NCI-H774 (cell line): ENCODE measurements at places on chromosomes 16 and 17.

- no peak for DNase-seq
These were observed 763.6 kb downstream of the CDH11 start for GRCh38 chr16:64358291-64358690.

- DNase-seq: no peak
These were observed 152.0 kb downstream of the ZFHX3 start for GRCh38 chr16:72895951-72896350.

- DNase-seq: no peak
These were observed 65.2 kb upstream of the TRAP1 start for GRCh38 chr16:3782566-3782965.

DNA sequence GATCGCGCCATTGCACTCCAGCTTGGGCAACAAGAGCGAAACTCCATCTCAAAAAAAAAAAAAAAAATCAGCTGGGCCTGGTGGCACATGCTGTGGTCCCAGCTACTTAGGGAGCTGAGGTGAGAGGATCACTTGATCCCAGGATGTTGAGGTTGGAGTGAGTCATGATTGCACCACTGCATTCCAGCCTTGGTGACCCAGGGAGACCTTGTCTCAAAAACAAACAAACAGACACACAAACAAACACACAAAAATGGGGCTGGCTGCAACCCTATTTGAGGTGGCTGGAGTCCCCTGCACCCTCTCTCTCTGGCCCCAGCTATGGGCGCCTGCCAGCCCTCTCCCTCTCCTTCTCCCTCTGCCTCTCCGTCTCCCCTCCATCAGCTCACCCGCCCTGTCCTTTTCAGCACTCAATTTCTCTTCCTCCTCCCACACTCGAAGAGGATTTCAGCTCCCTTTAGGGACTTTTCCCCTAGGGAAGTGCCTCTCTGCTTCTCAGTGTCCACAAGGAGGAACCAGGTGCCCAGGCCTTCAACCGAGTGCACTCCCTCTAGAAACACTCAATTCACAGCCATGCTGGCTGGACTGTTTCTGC lies 17.5 kb upstream of the TFAP4 start:
- DNase-seq: no peak

GRCh38 chr16:8865145-8865882 lies 3.5 kb downstream of the CARHSP1 start:
- no peak for DNase-seq

DNA sequence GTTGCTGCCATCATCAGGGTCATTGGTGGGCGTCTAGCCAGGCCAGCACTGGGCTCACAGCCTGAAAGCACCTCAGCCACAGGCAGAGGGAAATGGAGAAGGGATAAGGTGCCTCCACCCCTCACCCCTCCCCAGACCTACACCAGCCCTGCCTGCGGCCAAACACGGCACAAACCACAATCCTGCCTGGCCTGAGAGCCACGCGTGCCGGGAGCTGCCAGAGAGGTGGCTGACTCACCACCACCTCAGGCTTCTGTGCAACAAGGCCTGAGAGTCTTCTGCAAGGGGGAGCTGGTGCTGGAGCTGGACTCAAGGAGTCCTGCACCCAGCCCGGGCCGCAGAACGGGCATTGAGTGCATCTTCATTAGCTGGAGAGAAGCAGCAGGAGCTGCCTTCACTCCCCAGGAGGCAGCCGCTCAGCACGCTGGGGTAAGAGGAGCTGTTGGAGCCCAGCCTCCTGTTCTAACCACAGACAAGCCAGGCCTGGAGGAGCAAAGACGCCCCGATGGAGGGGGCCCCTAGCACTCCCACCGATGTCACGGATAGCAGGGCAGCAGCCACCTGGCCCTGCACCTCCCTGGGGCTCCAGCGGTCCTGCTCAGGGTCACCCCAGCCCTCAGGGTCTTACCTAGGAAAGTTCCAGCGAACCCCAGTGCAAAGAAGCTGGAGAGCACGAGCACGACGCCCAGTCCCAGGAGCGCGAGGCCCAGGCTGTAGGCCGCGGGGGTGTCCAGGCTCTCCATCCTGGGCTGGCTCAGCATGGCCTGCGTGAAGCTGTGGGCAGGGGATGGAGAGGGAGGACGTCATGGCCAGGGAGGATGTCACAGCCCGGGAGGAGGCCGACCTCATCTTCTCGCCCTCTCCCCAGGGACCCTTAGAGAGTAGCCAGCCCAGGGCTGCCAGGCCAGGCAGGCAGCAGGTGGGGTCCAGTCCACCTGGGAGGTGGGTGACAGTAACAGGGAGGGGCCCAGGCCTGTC lies 16.0 kb upstream of the RASD1 start:
- no peak for DNase-seq

DNA sequence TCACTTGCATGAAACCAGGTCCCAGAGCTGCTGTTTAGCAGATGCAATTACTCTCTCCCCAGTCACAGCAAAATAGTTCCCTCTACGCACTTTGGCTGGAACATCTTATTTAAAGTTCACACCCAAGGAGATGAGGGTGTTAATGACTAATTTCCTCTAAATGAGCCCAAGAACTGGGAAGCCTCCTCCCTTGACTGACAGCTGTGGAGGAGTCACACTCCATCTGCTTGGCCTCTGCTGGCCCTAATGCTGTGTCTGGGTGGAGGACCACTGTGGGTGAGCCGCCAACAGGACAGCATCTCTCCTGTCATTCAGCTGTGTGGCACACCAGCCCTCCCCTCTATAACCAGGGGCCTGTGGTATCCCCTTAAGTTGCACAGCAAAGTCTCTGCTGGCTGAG lies 115.4 kb downstream of the SHISA6 start:
- no peak for DNase-seq

GRCh38 chr16:61887903-61888302 lies 148.3 kb downstream of the CDH8 start:
- DNase-seq: no peak

DNA sequence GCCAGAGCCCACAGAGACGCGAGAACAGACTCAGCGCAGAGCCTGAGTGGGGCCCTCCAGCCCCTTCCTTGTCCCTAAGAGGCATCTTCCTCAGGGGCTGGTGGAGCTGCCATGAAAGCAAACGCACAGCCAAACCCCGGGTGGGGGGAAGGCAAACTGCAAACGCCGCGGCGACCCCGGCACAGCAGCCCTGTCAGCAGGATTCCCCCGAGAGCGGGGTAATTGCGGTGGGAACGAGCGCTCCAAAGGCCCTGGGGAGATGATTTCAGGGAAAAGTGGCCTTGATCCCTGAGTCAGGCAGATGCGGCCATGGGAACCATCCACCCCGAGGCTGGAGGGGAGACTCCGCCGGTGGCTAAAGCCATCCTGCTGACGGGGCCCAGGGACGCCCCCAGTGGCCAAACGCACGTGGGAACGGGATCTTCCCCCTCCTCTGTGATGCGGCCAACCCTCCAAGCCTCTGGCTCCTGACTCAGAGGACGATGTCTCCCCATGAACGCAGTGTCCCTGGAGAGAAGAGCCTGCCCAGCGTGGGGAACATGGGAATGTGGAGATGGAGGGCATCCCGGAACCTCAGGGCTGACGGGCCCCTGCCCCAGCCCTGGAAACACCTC lies 25.1 kb downstream of the SLC7A5 start:
- no peak for DNase-seq

DNA sequence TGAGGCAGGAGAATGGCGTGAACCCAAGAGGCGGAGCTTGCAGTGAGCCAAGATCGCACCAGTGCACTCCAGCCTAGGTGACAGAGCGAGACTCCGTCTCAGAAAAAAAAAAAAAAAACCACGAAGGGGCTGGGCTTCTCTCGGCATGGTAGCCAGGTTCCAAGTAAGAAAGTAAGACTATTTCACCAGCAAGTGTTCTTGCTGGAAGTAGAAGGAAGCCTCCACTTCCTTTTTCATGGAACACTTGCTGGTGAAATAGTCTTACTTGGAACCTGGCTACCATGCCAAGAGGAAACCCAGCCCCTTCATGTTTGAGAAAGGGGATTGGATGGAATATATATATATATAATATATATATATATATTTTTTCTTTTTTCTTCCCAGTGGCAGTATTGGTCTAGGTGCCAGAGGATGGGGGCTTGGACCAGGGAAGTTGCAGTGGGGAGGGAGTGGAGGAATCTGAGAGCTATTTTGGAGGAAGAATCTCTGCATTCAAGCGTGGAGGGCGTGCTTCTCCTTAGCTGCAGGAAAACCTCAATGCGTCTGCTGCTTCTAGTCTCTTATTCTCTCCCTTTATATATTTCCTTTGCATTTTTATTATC lies 7.2 kb upstream of the N4BP1 start:
- no peak for DNase-seq

DNA sequence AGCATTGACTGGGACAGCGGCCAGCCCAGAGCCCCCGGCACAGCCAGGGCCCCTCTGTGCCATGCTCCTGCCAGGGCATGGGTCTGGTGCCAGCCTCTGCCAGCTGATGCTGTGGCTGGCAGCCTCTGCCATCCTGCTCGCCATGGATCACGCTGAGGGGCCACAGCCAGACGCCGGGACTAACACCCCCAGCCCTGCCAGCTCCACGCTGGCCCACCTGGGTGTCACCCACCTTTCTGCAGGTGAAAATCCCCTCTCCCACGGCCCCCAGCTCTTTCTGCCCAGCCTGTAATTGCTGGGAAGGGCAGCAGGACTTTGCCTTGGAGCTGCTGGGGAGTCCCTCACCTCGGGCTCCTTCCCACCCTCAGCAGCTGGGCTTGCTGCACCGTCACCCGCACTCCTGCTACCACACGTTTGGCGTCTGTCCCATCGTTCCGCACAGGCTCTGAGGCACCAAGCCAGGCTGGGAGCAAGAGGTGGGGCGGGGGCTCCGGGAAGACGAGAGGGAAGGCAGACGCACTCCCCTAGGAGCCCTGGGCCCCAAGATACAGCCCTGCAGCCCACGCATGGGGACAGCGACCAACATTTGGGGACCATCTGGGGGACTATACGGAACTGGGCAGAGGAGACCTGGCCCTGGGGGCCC lies 42.0 kb upstream of the ACSF3 start:
- no peak for DNase-seq

- no peak for DNase-seq
These were observed 1.5 kb downstream of the SRCAP start for GRCh38 chr16:30700491-30700890.

DNA sequence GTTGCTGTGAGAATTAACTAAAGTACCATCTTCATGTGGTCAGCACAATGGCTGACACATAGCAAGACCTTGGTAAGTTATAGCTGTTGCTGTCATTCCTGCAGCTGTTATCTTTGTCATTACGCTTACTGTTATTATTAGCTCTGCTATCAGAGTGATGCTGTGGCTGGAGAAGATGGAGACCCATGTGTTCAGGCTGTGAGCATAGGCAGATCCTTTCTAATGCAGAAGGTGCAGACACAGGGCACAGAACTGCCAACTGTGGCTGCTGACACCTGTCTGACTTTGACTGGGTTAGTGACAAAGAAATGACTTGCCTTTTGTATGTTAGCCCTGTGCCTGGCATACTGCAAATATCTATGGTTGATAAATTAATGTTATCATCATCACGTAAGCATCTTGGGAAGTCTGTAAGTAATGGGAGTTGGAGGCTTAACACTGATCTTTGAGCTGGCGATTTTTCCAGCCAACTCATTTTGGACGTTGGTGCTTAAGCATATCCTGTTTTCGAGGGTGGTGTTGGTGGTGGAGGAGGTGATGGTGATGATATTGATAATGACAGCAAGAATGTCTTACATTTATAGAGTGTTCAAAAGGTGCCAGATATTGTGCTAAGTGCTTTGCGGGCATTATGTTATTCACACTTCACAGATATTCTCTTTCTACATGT lies 695.3 kb downstream of the WWOX start:
- no peak for DNase-seq

GRCh38 chr17:80526116-80526910 lies 18.3 kb upstream of the RPTOR start:
- DNase-seq: no peak

GRCh38 chr16:11263737-11264136 lies 5.4 kb downstream of the TNP2 start:
- DNase-seq: no peak

- no peak for DNase-seq
These were observed 284.0 kb downstream of the SEC14L1 start for GRCh38 chr17:77424585-77425344.

GRCh38 chr17:7843536-7844291 lies 9.7 kb downstream of the KDM6B start:
- DNase-seq: peak; percentile 53

- DNase-seq: no peak
These were observed 29.3 kb downstream of the CRISPLD2 start for GRCh38 chr16:84848986-84849634.

- no peak for DNase-seq
These were observed 28.1 kb upstream of the ITGA2B start for GRCh38 chr17:44417553-44417952.

GRCh38 chr16:5207001-5207523 lies 109.5 kb upstream of the EEF2KMT start:
- no peak for DNase-seq

- DNase-seq: peak; percentile 44
These were observed 26.6 kb downstream of the GSE1 start for GRCh38 chr16:85639529-85640253.

- DNase-seq: no peak
These were observed 4.1 kb downstream of the MGAT5B start for GRCh38 chr17:76872221-76872873.

DNA sequence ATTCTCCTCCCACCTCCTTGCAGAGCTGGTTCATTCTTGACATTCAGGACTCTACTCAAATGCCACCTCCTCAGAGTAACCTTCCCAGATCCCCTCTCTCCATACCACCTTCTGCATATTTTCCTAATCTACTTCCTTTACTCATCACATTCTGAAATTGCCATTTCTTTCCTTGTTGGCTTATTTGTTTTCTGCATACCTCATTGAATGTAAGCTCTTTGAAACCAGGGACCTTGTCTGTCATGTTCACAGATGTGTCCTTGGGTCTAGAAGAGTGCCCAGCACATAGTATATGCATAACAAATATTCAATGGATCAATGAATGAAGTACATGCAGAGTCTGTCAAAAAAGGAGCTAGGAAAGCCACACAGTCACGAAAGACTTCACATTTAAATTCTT lies 7.8 kb upstream of the LONP2 start:
- no peak for DNase-seq

- no peak for DNase-seq
These were observed 252.4 kb downstream of the NTN1 start for GRCh38 chr17:9273428-9274391.

DNA sequence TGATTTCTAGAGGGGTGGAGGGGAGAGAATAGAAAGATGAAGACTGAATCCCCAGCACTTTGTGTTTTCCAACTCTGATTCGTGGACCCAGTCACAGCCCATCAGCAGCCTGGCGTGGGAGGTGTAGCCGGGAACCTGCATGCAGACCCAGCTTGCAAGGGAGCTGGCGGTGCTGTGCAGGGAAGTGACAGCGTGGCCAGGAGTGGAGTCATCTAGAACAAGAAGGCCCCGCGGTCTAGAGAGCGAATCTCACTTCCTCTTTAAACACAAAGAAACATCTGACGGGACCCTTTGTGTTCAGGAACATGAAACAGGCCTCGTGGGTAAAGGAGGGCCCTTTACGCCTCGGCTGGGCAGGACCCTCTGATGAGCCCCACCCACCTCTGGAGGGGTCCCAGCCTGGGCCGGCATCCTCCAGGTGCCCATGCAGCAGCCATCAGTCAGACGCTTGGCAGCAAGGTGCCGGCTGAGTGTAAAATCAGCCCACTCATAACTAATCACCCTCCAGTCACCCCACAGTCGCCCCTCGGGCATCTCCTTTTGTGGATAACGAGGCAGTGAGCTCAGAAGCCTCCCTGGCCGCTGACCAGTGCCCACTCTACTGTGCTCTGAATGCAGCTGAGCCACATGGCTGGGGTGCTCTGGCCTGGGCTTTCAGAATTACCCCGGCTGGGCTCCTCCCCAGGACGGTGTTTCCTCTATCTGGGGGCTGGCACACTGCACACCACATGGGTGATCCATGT lies 4.4 kb downstream of the SNAI3 start:
- DNase-seq: no peak
